ENCODE measurements at places on chromosomes 5 and 9.

GRCh38 chr5:38557308-38557710, 863 bp upstream of the LIFR start:
- DNase-seq: no peak

- DNase-seq: no peak
Observed at GRCh38 chr5:172918421-172919371, 40.5 kb upstream of the RPL26L1 start.

- no peak for DNase-seq
Observed at GRCh38 chr9:128913048-128913900, 7.5 kb upstream of the PHYHD1 start.

- DNase-seq: no peak
Observed at GRCh38 chr5:169222934-169223594, 77.9 kb downstream of the SLIT3 start.

DNA sequence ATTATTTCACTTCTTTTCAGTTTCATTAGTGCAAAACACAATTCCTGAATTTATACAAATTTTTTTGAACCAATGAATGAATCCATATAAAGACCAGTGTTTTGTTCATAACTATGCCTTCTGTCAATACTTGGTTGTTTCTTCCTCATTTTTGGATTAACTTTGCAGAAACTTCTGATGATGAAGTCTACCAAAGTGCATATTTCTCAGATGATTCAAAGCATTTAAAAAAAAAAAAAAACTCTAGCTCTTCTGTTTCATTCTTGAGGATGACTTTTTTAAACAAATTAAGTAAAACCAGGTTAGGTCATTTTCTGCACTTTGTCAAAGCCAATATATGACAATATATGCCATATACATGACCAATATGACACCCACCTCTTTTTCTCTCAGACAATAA, 92.6 kb downstream of the CHSY3 start:
- no peak for DNase-seq

DNA sequence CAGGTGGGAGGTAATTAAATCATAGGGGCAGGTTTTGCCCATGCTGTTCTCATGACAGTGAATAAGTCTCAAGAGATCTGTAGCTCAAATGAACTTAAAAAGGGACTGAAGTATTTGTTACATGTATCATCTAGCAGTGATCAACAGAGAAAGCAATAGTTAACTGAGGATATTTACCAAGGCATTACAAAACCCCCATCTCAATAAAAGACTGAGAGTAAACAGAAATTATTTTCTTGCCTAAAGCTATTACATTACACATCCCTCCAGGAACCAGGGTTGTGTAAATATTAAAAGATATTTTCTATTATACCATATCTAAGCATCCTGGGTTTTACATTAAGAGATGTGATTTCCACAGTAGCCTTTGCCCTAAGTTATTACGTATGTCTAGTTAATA, 169.9 kb downstream of the CTNND2 start:
- DNase-seq: no peak

GRCh38 chr9:98045234-98046179, 11.0 kb upstream of the NANS start:
- no peak for DNase-seq

- DNase-seq: no peak
Observed at GRCh38 chr9:32399110-32399815, 14.8 kb downstream of the ACO1 start.

GRCh38 chr5:101009758-101010519, 106.9 kb upstream of the ST8SIA4 start:
- DNase-seq: no peak

DNA sequence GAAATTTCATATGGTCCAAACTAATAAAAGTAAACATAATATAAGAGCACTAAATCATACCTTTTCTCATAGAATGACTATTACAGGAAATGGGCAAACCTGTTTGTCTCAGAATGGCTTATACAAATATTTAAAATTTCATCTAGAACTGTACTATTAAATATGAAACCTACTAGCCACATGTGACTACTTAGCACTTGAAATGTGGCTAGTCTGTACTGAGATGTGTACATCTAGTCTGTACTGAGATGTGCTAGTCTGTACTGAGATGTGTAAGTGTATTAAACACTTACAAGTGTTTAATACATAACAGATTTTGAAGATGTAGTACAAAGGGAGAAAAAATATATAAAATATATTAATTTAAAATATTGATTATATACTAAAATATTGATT, 22.4 kb downstream of the ABITRAM start:
- DNase-seq: no peak

DNA sequence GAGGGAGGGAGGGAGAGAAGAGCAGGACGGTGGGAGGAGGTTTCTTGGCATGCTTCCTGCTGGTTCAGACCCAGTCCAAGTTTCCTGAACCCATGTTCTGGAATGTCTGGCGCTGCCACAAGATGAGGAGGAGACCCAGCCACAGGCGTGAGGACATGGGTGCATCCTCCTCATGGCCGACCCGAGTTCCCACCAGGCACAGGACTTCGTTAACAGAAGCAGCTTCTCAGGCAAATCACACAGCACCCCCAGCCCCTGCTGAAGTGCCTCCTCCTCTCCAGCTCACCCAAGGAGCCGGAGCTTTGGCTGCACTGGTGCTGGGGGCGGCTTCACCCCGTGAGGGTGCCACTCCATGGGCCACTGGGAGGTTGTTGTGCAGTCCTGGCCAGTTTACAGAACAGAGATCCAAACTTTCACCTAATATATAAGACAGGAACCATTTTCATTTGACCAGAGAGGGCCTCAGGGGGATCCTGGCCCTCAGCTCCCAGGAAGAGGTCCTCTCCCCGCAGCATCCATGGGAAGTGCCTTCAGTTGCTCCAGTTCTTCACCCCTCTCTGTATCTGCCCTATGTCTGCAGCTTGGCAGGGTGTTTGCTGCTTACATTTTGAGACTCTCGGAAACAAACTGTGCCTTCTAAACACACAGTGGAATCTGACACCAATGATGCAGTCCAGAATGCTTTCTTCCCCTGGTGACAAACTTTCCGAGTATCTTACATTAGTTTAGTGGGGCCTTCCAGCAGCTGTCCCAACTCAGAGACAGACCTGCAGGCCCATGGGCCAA, 10.2 kb upstream of the NKD2 start:
- no peak for DNase-seq

GRCh38 chr5:34854459-34855174, 15.7 kb downstream of the TTC23L start:
- peak; percentile 15 for DNase-seq

- DNase-seq: peak; percentile 43
Observed at GRCh38 chr9:127805620-127806019, 2.9 kb downstream of the FPGS start.

DNA sequence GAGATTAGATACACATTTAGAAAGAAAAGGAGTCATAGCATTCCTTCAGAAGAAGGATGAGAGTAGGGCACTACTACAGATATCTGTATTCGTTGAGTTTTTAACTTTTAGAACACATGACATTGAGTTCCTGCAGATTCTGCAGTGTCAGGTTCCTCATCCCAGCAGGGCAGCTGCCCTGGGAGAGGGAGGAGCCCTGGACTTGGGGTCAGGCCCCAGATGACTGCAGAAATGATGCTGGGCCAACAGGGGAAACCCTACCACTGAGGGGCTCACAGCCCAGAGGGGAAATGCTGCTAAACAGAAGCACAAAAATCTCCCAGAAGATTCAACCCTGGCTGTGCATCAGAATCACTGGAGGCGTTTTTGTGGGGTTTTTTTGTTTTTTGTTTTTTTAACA, 68.9 kb upstream of the TAF1L start:
- no peak for DNase-seq

DNA sequence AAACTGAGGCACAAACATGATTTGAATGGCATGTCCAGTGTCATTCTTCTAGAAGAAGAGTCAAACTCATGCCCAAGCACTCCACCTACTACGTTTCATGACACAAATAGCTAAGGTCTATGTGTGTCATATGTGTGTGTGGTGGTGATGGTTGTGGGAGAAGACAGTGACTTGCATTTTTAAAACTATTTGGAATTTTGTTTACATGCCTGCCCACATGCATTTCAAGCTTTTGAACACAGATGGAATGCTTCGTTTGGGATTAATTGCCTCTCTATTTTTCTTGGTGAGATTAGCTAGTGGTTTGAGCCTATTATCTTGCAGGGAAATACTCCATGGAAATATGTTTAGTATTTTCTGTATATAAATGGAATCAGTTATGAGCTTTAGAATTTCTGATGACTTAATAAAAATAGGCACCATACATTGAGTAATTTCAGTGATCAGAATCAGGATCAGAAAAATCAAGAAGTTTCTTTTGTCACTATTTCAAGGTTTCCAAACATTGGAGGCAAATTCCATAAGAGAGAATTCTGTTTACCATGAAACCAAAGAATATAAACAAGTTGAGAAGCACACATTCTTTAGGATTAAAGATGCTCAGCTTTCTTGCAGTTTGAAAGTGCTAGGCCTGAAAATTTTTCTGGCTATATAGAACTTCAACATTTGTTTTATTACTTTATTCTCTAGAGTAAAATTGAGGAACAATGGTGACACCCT, 260.3 kb upstream of the SEMA6A start:
- DNase-seq: no peak

GRCh38 chr5:23507278-23507685, at the start of gene PRDM9:
PRDM9 (plus strand) TSS chr5:23507609; CDS start chr5:23509034, 1,425 bp downstream.
- DNase-seq: no peak

DNA sequence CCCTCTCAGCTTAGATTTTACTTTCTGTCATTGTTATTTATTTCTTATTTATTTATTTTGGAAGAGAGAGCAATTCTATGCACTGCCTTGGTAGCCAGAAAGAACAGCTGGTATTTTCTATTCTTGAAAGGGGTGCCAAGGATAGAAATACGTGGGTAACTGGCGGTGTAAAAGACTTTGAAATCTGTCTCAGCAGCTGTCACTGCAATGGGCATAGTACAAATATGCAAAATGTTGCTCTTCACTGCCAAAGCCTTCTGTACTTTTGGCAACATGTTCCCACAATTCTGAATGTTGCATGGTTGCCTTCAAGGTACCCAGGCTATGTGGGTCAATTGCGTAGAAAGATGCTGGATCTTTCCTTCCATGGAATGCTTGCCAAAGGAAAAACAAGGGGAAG, 230.2 kb upstream of the EDIL3 start:
- DNase-seq: no peak

GRCh38 chr9:79387101-79387835, 184.5 kb upstream of the TLE4 start:
- no peak for DNase-seq

GRCh38 chr5:113230711-113231652, 203.8 kb downstream of the TSSK1B start:
- no peak for DNase-seq

- no peak for DNase-seq
Observed at GRCh38 chr5:135065306-135066265, 31.6 kb upstream of the PITX1 start.

GRCh38 chr5:105632043-105632442, 2038.7 kb downstream of the EFNA5 start:
- no peak for DNase-seq

DNA sequence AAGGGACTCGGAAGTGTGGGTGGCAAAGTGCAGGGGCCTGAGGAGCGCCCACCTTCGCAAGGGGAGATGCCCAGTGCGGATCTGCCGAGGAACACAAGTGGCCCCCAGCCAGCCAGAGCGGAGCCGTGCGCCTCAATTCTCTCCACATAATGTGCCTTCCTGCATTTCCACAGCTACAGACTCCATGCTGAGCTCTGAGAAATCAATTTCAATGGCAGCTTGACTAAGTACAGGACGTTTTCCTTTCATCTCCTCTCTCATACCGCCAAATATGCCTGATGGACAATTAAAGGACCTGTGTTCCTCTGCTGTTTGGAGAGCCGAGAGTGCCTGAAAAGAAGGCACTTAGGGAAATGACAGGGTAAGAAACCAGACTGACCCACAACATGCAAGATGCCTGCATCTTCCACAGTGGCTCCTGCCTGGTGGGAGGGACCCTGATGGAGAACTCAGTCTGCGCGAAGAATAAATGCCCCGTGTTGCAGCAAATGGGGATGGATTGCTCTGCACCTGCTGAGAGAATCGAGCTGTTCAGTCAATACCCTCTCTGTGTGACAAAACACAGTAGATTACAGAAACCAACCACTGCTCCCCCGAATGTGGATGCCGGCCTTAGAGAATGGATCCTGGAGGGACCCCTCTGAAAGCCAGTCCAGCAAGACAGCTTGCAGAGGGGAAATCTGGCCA, 38.6 kb upstream of the OLFM1 start:
- DNase-seq: no peak

- no peak for DNase-seq
Observed at GRCh38 chr9:105693435-105694189, 729 bp upstream of the TMEM38B start.

GRCh38 chr5:158943569-158943968, 156.1 kb downstream of the EBF1 start:
- DNase-seq: no peak

DNA sequence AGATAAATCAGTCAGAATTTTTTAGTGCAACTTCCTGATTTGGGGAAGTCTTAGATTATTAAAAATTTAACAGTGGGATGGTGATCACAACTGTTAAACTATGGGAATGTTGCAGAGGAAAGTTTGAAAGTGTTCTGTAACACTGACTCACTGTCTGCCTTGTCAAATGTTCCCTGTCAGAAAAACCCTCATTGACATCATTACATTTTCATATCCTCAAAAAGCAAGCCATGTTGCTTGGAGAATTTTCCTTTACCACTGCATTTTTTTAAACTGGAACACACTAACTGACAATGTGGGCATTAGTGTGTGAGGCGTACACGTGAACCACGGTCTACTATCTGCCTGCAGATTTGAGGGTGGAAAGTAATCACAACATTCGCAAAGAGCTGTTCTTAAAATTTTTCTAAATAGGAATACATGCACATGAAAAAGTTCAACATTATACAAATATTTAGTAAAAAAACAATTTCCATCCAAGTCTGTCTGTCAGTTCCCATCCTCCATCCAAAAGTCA, 28.6 kb upstream of the IL7R start:
- no peak for DNase-seq

GRCh38 chr5:153439130-153439529, 51.3 kb upstream of the GRIA1 start:
- no peak for DNase-seq

DNA sequence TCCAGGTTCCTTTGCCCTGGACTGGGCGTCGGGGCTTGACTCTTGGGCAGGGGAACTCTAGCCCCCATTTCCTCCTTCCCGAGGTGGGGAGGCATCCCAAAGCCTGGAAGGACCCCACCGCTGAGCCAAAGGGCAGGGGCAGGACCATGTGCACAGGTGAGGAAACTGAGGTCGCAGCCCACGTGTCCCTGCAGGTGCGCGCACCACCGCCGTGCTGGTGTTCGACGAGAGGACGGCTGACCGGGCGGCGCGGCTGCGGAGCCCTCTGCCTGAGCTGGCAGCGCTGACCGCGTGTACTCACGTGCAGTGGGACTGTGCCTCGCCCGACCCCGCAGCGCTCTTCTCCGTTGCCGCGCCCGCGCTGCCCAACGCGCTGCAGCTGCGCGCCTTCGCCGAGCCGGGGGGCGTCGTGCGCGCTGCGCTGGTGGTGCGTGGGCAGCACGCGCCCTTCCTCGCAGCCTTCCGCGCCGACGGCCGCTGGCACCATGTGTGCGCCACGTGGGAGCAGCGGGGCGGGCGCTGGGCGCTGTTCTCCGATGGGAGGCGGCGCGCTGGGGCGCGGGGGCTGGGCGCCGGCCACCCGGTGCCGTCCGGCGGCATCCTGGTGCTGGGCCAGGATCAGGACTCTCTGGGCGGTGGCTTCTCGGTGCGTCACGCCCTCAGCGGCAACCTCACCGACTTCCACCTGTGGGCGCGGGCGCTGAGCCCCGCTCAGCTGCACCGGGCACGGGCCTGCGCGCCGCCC, 2.8 kb downstream of the ADGRD2 start:
- DNase-seq: no peak
